ENCODE measurements at places on chromosomes 2 and 18. TPM values are rescaled to one million over a fixed set of nuclear protein-coding genes. Genes with fewer than 3 reads are reported as not detected.

The UBR3 gene
- total RNA-seq = 76.1 TPM

DNA sequence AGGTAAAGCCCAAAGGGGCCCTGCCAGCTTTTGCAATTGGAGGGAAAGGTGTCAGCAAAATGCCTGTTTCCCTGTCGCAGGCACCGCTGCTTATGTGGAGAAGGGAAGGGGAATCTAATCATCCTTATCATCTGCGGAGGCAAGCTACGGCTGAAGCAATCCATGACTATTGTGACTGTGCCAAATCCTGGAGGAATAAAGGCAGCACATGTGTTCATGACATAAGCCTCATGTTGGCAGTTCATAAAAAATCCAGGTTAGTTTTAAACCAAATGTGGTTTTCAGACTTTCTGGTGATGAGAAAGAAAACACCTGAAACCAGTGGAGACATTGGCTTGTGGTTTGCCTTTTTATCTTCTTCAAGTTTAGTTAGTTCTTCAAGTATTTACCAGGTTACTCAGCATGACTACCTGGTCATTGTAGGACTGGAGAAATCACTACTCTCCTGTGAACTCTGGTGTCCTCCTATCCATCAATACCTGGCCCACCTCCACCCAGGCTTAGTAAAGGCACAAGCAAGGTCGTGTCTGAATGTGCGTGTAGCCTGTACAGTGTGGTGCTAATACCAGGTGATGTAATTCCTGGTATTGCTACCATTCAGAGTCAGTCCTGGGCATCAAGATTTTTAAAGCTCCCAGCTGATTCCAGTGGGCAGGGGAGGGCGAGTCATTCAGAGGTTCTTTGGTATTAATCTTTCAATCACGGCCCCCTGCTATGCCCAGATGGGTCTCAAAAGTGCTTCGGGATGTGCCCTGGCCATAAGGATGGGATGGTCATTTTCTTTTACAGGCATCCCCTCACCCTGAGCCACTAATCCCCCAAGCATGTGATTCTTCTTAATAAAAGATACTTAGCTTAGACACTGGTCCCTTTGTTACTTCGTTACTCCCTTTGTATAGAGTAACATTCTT, 96.8 kb downstream of the TGFA start:
- no peak for DNase-seq

The MEP1B gene
- not detected for total RNA-seq

DNA sequence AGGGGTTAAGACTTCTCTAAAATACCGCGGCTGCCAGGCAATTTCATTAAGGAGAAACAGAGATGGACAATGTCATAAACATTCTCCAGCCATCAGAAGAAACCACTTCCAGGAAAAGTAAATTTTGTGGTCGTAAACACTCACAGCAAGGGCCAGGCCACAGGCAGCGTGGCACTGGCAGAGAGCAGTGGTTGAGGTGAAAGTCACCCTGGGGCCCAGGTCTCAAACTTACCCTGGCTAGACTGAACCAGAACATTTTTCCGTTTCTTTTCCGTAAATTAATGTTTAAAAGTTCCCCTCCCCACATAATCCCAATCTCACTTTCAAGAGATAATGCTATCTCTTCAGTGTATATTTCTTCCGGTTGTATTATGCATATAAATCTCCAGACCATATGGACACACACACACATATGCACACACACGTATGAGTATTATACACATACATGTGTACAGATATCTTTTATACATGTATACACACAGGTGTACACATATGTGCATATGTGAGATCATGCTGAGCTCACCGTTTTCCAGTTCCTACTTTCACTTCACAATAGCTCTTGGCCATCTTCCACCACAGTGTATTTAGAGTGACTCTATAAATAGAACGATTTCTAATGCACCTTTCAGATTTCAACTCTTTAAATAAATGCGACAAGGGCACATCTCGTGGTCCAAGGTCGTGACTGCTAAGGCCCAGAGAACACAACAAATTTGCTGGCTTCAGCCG, 90.1 kb downstream of the MALT1 start:
- DNase-seq = no peak

GRCh38 chr2:234478121-234478858, 18.6 kb downstream of the ARL4C start:
- DNase-seq = no peak

- peak; percentile 18 for DNase-seq
Measured at GRCh38 chr18:55097456-55098170, 138.4 kb upstream of the CCDC68 start.

The C2orf81 gene
- total RNA-seq = not detected

The PRPF40A gene
- total RNA-seq = 69.1 TPM

Data from uterus (tissue), 4 donors.